Endothelial cell of umbilical vein (primary cell): ENCODE measurements at places on chromosomes 1 and 21. TPM values are rescaled to one million over a fixed set of nuclear protein-coding genes. Genes with fewer than 3 reads are reported as not detected.

Gene SDCCAG8
- total RNA-seq, result 25.7 and 29.4 TPM in 2 replicates

Gene FCRL2
- not detected in 2 replicates for total RNA-seq

Gene SYPL2
- total RNA-seq, result not detected in 2 replicates

Gene OSCP1
- 4.6 and 7.6 TPM in 2 replicates for total RNA-seq

Gene SV2A
- total RNA-seq, result 3.9 and 5.4 TPM in 2 replicates

Gene APOBEC4
- total RNA-seq, result not detected in 2 replicates

Gene TRABD2B
- not detected in 2 replicates for total RNA-seq

Gene MROH9
- total RNA-seq, result not detected in 2 replicates

Gene LRRC71
- total RNA-seq, result 0.66 and 1.2 TPM in 2 replicates

Gene EFCAB7
- 6.1 and 7.1 TPM in 2 replicates for total RNA-seq

GRCh38 chr1:175479521-175480342 lies 263.7 kb downstream of the TNR start:
- DNase-seq, result no peak

GRCh38 chr1:157949074-157949354 lies 44.4 kb upstream of the KIRREL1 start:
- no peak for DNase-seq

GRCh38 chr1:19036041-19036812 lies 79.8 kb upstream of the IFFO2 start:
- no peak for DNase-seq

- DNase-seq, result no peak
Observed at GRCh38 chr1:73886716-73887115, 311.3 kb downstream of the LRRIQ3 start.

- DNase-seq, result peak; percentile 81
Observed at GRCh38 chr1:91731815-91732214, 154.1 kb downstream of the TGFBR3 start.

DNA sequence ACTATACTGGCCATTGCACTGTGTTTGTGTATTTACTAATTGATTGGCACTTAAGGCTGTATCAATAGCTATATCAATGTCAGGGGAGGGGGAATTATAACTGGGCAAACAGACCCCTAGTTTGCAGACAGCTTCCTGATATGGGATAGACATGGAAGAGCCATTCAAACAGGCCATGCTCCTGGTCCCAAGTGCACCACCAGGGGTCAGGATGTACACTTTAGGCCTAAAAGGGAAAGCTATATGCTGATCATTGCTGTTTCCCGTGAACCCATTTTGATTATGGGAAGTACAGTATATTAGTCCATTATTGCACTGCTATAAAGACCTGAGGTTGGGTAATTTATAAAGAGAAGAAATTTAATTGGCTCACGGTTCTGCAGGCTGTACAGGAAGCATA lies 124.9 kb upstream of the BACE2 start:
- DNase-seq, result no peak

- no peak for DNase-seq
Observed at GRCh38 chr1:151920149-151920548, 10.8 kb upstream of the THEM4 start.

- no peak for DNase-seq
Observed at GRCh38 chr1:162142968-162143367, 73.5 kb downstream of the NOS1AP start.

DNA sequence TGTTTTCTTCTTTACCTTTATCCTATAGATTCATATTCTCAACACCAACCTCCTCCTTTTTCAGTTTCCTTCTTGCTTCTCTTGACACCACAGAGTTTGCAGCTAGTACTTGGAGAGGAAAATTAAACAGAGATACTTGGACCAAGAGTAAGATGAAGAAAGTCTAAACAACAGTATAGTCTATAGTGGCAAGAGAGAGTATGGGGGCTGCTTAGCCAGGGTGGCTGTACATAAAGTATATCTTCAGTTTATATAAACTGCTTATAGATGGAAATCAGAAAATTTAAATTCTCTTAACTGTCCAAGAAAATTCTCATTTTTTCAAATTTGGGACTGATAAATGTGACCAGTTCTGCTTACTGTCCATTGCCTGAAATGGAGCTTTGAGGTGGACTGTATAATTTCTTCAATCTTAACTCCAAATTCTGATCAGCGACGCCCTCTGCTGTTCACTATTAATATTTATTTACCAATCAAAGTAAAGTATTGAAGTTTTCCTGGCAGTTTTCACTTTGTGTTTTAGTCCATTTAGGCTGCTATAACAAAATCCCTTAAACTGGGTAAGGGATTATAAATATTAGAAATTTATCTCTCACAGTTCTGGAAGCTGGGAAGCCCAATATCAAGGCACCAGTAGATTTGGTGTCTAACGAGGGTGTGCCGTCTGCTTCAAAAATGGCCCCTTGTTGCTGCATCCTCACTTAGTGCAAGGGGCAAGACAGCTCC lies 14.8 kb upstream of the METTL18 start:
- DNase-seq, result peak; percentile 58
